ENCODE measurements at places on chromosomes 13 and 19.

DNA sequence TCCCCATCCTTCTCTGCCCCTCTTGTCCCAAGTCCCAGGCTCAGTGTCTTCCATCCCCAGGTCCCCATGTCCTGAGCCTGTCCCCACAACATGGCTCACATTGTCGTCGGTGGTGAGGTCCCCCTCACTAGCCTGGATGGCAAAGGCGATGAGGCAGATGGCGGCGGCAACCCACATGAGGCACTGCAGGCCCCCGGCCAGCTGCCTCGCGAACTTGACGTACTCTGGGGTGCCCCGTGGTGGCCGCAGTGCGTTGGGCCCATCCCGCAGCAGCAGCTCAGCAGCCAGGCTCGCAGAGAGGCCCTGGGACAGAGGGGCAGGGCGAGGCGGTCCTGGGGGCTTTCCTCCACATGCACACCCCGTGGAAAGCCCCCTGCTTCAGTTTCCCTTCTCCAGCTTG, 1.1 kb downstream of the ATP4A start:
- no peak for DNase-seq

DNA sequence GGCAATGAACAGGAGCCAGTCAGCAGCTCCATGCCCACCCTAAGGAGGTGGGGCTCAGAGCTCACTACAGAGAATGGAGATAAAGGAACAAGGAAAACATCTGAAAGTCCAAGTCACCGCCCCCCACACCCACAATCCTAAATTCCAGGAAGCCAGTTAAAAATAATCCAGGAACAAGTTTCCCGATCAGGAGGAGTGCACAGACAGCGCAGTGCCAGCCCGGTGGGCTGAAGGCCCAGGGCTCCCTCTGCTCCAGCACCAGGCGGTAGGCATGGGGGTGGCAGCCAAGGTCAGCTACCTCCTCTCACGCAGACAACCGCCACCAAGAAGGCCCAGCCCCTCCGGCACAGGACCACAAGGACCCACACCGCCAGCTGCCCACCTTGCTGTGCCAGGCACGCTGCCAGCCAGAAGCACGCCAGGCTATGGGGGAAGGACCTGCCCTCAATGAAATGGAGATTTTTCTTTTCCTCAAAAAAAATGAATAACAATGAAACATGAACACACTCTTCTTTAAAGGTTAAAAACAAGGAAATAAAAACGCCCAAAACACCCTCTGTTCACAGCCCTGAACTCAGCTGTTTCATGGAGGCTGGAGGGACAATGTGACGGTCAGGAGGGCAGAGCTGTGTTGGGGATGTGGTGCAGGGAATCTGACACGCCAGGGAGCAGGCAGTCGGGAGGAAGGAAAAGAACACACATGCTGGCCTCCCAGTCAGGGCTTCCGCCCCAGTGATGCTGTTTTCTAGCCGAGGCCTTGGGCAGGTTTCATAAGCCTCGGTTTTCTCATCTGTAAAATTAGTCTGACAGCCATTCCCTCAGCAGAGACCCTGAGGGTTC, 11.0 kb downstream of the STK24 start:
- no peak for DNase-seq

GRCh38 chr19:49210901-49211451, 53.4 kb downstream of the TRPM4 start:
- no peak for DNase-seq

GRCh38 chr13:87923753-87924152, 252.6 kb downstream of the SLITRK5 start:
- no peak for DNase-seq

- DNase-seq = no peak
Observed at GRCh38 chr13:75705395-75705794, 69.3 kb downstream of the LMO7 start.

- DNase-seq = no peak
Observed at GRCh38 chr13:73417012-73417615, 358.3 kb downstream of the KLF5 start.

DNA sequence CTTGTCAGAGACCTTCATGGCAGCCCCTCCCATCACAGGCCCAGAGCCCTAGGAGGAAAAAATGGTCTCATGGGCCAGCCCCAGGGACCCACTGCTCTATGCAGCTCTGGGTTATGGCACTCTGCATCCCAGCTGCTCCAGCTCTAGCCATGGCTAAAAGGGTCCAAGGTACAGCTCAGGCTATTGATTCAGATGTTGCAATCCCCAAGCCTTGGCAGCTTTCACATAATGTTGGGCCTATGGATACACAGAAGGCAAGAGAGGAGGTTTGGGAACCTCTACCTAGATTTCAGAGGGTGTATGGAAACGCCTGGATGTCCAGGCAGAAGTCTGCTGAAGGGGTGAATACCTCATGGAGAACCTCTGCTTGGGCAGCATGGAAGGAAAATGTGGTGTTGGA, 996.0 kb downstream of the PCDH9 start:
- no peak for DNase-seq

- peak; percentile 91 for DNase-seq
Observed at GRCh38 chr19:10334588-10335351, 1.4 kb upstream of the RAVER1 start.

DNA sequence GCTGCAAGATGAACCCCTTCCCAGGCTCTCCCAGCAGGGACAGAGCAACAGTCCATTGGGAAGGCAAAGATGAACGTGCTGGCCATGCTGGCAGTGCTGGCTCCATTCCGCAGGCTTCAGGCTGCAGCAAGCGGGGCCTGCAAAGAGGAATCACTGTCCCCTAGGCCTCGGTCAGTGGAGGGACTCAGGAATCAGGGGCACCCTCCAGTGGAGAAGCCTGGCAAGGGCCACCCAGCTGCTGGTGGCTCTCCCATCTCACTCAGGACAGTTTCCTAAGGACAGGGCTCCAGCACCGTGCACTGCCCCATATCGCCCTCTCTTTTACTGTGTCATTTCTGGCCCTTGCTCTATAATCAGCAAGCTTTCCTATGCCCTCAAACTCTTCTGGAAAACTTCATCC, 498.6 kb downstream of the EFNB2 start:
- DNase-seq = no peak
